ENCODE measurements at places on chromosomes 3 and 15.

GRCh38 chr3:37668818-37669610 lies 192.7 kb upstream of the CTDSPL start:
- no peak for DNase-seq

GRCh38 chr3:84881288-84881687 lies 77.5 kb upstream of the CADM2 start:
- DNase-seq = no peak

DNA sequence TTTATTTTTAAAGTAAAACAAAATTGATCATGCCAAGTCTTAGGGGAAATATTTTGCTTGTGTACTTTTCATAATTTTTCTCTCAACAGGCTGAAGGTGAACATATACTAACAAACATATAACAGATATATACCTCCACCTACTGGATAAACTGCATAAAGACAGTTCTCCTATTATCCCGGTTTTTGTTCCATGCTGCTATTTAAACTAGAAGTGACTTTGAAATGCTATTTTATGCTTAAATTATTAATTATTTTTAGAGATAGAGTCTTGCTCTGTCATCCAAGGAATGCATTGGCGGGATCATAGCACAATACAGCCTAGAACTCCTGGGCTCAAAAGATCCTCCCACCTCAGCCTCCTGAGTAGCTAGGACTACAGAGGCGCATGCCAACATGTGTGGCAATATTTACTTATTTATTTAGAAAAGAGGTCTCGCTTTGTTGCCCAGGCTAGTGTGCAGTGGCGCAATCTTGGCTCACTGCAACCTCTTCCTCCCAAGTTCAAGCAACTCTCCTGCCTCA lies 49.8 kb downstream of the ST3GAL6 start:
- no peak for DNase-seq

DNA sequence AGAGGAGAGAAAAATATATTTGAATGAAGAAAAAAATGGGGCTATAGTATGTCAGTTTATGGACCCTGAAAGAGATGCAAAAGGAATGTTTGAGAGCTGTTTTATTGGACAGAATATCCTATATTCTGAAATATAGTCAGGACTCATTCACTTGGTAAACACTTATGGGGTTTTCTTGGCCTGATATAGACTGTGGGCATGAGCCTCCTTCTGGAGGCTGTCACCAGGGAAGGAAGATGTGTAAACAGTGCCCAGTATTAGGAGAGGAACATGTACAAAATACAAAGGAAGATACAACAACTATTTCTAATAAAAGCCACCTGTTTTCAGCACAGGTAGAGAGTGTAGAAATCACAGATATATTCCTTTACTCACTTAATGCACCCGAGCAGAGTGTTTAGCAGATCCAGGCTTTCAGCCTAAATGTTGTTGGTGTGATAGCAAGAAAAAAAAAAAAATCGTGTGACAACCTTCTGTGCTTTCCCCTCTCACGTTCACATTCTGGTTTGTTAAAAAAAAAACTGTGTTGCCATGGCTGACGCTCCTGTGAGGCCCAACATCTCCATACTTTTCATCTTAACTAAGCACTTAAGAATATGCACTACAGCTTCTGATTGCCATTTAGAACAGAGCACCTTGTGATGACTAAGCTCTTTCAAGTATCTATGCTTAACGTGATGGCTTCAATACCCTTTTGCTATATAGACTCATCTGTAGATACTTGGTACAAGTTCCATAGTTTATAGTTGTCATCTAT lies 134.1 kb downstream of the MBNL1 start:
- DNase-seq = no peak

DNA sequence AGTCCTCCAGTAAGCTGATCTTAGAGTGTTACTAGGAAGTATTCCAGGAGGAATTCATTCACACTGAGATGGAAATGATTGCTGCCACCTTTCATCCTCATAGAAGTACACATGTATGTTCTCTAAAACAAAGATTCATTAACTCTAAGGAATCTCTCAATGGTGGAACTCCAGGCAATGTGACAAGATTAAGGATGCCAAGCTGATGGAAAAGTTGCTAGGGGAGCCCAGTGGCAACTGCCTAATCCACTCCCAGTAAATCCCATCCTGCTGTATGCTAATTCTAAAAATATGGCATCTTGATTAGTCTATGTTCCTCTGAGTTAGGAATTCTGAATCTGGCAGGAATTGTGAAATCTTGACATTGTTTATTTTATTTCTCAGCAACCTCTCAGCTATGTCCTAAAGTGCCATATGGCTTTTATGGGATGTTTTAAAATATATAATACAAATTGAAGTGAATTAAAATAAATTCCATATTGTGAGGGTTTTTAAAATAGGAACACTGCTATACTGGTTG lies 210.0 kb upstream of the TRIM42 start:
- no peak for DNase-seq

DNA sequence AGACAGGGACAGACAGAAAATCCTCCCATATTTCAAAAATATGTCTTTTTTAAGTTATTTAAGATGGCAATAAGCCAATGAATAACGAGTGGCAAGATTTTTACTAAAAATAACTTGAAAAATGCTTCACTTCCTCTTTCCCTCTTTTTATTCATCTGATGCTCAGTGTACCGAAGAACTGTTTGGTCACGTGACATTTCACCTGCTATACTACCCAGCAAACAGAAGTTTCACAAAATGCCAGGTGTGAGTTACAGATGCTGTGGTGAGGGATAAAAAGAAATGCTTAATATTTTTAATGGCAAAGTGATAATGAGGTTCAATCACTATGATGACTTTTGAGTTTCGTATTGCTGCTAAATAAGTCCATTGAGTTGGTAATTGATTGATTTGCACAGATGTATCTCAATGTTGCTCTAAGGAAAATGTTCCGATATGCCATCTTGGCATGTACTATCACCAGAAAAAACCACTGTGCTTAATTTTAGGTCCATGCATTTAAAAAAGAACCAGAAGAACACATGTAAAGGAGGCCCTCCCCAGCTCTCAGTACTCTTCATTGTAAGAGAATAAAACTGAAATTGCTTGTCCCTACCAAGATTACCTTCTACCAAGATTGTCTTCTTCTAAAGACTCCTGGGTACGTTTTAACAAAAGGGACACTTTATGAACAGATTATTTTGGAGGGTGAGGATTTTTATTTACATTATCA lies 26.0 kb upstream of the SEC62 start:
- DNase-seq = no peak

GRCh38 chr3:43102773-43103480 lies 3.0 kb downstream of the POMGNT2 start:
- no peak for DNase-seq

GRCh38 chr3:55442861-55443260 lies 44.2 kb downstream of the WNT5A start:
- DNase-seq = no peak

DNA sequence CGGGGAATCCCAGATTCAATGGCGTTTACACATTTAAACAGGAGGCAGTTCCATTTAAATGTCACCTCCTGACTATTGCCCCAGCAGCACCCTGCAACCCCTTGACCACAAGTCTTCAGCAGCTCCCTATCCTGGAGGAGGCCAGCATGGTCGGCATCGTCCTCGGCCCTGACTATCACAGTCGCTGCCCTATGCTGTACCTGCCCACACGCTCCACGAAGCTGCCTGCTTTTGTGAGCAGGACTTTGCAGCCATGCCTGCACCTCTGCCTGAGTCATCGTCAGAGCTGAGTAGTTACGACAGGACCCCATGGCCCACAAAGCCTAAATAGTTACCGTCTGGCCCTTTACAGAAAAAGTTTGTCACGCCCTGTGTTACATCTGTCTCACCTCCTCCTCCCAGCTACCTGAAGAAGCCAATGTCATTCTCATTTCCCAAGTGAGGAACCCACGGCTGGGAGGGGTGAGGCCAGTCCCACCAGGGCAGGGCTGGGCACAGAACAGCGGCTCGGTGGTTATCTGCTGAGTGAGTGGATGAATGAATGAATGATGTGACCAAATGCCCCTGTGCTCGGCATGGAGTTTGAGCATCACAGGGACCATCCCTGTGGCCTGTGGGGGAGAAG lies 47.8 kb upstream of the IQSEC1 start:
- no peak for DNase-seq

- DNase-seq = no peak
These were observed 36.2 kb downstream of the FAM174B start for GRCh38 chr15:92619145-92620101.

Measured in NCI-H460 (cell line).